Thyroid gland (tissue), 4 donors: ENCODE measurements at places on chromosomes 5 and 9.

- no peak for DNase-seq
Measured at GRCh38 chr9:20592673-20593072, 29.6 kb downstream of the MLLT3 start.

GRCh38 chr9:131625508-131625787, 80.1 kb downstream of the PRRT1B start:
- no peak for DNase-seq

- DNase-seq, result no peak
Measured at GRCh38 chr5:99320436-99320835, 391.6 kb upstream of the CHD1 start.

DNA sequence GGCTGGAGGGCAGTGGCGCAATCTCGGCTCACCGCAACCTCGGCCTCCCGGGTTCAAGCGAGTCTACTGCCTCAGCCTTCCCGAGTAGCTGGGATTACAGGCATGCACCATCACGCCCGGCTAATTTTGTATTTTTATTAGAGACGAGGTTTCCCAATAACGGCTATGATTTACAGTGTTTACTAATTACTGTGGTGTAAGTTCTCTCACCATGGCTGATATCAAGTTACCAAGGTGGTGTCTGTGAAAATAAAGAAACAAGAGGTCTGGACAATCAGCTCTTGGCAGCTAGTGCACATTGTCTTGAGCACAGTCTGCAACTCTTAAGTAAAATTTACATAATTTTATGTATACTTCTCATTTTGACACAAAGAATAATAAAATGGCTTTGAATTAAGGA, 385.5 kb upstream of the COX7C start:
- DNase-seq, result no peak

DNA sequence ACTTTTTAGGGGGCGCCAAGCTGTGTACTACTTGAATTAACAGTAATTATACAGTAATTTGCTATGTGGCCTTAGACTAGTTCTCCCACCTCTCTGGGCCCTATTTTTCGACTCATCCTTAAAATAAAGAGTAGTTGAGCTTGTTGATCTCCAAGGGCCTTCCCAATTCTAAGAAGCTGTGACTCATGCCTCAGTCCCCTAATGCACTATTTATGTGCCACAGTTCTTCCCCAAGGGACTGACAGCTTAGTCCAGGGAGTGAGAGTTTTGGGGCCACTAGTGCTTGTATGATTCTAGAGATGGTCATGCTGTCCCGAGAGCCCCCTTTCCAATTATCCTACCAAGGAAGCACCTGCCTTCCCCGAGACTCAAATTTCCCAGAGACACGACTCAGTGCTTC, 149.7 kb downstream of the PAPPA start:
- no peak for DNase-seq

GRCh38 chr5:143251190-143251589, 152.3 kb downstream of the NR3C1 start:
- DNase-seq, result no peak

- DNase-seq, result no peak
Measured at GRCh38 chr9:128469070-128469469, 13.3 kb downstream of the ODF2 start.

DNA sequence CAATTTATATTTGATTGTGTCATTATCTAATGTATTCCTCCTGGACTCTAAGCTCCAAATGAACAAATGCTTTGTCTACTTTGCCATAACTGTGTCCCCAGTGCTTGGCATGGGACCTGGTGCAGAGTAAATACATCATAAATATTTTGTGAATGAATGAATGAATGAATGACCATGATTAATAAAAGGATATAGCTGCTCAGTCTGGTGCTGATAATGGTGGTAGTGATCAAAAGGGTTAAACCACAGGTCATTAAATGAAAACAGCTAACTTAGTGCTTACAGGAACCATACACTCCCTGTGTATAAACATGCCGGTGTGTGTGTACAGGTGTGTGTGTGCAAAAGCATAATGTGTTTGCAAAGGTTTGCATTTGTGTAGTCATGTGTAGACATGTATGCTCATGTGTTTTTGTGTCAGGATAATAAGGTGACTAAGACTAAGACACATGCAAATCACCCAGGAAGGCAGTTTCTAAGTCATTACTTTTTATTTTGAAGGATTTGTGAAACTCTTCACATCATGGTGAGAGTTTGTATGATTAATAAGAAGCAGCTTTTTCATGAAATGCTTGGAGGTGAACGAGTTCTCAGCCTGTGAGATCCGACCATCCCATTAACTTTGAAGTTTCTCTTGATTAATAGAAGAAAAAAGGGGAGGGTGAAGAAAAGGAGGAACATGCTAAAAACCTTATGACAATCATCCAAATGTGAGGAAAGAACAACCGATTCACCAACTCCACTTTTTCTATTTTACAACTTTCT, 24.6 kb downstream of the SPARC start:
- no peak for DNase-seq

DNA sequence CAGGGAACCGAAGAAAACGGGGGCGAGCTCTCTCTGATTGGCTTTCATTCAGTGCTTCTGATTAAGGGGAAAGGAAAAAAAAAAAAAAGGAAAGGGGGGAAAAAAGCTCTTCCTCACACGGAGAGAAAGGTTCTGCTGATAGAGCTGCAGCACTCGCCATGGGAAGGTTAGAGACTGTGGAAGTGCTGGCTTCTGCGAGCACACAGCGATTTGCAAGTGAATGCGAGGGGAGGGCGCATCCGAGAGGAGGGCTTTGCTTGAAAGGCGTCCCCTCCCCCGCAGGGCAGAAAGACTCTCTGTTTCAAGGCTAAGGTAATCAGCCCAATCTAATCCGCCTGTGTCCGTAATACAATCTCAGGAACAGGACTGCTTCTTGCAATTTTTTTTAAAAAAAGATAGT, at the start of gene CDH10:
Gene CDH10 (minus strand): TSS at position 218 of the 400 bp plus-strand sequence. CDS start 51,488 bp downstream, outside the sequence.
- peak; percentile 12 for DNase-seq

DNA sequence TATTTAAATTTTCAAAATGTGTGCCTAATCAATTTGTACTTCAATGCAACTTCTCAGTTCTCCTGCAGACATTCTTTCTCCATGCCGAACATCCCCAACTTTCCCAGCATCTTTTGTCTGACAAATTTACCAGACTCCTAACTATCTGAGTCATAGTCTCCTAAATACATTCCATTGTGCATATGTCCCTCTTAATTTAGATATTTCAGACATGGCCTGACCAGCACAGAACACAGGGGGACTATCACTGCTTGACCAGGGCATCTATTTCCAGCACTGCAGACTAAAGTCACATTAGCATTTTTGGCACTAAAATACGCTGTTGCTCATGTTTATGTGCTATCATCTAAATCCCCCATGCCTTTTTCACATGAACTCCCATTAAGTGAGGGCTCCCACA, 71.9 kb downstream of the ITGA1 start:
- DNase-seq, result no peak

GRCh38 chr5:91937121-91937520, 554.0 kb upstream of the ARRDC3 start:
- no peak for DNase-seq

DNA sequence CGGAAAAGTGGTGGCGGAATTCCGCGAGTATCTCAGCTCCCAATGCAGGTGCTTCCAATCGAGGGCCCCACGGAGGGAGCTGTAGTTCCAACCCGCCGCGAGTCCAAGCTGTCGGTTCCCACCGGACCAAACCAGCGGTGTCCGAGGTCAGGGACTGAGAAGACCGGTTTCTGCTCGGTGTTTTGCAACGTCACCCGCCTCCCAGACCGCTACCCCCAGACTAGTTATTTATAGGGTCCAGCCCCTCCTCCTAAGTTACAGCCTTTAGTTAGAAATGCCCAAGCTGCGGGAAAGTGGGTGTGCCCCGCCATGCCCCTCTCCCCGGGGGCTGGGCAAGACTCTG, 677 bp upstream of the MYORG start:
- peak; percentile 68 for DNase-seq

DNA sequence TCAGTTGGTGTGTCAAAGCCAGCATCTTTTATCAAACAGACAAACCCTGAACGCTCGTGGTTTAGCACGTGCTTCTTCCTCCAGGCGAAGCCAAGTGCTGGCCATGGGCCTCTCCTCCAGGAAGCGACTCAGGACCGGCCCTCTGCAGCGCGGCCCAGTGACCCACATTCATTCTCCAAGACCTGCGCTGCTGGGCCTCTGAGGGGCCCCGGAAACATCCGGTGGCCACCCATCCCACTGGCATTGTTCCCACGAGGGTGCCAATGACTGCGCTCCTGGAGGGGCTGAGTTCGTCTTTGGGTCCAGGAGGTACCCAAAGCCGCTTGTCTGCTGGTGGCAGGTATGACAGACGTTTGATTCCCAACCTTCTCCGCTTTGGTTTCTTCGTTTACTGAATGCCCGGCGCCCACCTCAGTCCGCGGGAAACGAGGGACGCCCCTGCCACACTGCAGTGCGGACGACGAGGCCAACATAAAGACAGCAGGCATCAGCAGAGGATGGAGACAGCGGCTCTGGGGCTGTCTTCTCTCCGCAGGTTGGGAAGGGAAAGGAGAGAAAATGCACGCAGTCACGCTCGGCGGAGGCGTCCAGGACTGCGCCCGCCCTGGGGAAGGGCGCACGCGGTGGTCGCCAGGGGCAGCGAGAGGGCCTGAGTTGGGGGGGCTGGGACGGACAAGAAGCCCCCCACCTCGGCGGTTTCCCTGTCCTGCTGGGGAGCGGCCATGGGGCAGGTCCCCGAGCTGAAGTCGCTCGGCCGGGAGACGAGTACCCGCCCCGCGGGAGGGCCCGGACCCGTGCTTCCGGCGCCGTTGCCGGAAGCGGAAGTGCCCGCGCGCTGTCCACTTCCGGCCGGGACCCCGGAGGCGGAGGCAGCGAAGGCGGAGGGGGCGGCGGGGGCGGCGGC, at the start of gene EXOC3:
Gene EXOC3 (plus strand): TSS at position 842 of the 904 bp plus-strand sequence. CDS start 3,030 bp downstream, outside the sequence.
- peak; percentile 65 for DNase-seq

DNA sequence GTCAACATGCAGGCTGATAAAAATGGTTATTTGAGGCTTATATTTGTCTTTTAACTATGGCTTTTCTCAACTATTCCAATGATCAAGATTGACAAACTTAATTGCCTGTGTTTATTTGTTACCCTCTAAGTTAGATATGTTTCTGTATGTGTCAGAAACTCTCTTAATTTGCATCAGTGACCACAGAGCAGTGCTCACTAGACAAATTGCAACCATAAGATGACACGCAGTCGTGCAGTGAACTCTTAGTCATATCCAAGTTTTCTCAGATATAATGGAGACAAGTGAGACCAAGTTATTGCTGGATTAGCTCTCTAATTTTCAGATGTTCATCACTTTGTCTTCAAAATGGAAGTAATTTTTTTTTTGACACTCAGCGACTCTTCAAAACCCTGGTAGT, 342.2 kb upstream of the RFX3 start:
- DNase-seq, result no peak

DNA sequence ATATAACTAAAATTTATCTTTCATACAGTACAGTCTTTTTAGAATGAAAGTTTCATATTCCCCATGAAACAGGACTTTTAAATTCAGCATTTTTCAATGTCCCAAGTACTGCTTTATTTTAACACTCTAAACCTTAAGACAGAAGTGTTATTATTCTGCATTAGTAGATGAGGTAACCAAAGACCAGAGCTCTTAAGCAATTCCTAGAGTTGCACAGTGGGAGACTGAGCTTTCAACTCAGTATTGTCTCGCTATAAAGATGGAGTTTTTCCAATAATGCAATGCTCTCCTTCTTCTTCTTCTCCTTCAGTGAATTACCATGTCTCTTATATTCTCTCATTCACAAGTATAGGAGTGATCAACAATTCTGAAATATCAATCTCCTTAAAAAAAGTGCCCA, 479.7 kb downstream of the CETN3 start:
- DNase-seq, result no peak

DNA sequence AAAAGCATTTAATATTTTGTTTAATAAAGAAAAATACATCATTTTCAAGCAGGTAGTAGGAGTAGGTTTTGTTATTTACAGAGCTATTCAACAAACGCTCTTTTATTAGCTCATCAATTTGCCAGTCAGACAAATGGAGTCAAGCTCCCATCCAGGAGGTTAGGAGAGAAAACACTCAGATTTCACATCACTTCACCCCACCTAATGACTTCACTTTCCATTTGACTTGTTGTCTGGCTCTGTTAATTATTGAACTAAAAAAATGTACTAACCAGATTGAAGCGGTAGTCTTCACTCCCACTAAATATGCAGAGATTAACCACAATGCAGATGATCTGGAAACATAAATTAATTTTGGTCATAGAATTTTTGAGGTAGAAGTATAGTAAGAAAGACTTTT, 193.6 kb upstream of the VCAN start:
- DNase-seq, result no peak
